ENCODE measurements at places on chromosomes 6 and 20.

DNA sequence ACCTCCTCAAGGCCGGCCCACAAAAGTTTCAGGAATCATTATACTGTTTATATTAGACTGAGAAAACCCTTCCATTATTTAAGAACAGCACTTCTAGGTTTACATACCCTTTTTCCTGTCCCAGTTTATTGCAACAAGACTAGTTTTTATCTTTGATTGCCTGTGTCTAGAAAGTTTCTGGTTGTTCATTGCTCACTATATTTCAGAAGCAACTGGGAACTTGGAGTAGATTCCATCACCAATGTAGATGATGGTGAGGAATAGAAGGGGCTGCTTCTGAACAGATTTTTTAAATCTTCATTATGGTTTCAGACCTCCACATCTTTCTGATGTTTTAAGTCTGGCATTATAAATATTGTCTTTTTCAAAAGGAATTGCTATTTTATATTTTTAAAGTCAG, 93.0 kb downstream of the BCAS1 start:
- DNase-seq, result no peak

GRCh38 chr20:50371878-50372769, 138.1 kb upstream of the PTPN1 start:
- DNase-seq, result no peak

DNA sequence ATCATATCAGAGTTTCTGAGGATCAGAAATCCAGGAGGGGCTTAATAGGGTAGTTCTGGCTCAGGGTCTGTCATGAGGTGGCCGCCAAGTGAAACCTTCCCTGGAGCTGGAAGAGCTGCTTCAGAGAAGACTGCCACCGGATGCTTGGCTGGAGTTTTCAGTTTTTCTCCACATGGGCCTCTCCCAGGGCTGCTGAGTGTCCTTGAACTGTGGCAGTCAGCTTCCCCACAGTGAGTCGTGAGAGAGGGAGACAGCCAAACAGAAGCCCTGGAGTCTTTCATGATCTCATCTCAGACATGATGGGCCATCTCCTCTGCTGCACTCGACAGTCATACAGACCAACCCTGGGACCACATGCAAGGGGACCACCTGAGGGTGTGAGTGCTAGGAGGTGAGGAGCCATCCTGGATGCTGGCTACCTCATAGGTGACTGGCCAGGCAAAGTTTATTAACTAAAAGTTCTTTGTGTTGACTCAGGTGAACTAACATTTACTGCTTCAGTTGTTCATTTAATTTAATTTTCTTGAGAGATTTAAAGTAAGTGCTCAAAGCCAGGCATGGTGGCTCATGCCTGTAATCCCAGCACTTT, 71.5 kb downstream of the SHLD1 start:
- no peak for DNase-seq

DNA sequence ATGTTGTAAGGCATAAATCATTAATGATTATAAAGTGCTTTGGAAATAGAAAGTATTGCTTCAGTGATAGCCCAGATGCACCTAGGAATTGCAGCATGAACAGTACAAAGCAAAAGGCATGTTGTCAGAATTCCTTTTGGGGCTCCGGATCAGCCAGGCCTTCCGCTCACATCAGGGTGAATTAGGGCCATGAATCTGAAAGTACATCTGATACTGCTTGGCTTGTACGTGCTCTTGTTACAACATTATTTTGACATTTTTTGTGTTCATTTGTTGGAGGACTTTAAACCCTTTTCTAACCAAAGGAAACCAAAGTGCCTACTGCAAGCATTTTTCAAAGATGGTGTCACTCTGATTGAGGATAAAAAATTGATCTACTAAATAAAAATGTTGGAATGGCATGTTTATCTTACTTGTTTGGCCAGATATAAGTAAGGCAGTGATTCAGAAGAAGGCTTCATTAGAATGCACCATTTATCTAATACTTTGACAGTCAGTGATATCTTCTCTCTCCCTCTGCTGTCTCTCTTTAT, 1005.6 kb upstream of the FLRT3 start:
- DNase-seq, result no peak

DNA sequence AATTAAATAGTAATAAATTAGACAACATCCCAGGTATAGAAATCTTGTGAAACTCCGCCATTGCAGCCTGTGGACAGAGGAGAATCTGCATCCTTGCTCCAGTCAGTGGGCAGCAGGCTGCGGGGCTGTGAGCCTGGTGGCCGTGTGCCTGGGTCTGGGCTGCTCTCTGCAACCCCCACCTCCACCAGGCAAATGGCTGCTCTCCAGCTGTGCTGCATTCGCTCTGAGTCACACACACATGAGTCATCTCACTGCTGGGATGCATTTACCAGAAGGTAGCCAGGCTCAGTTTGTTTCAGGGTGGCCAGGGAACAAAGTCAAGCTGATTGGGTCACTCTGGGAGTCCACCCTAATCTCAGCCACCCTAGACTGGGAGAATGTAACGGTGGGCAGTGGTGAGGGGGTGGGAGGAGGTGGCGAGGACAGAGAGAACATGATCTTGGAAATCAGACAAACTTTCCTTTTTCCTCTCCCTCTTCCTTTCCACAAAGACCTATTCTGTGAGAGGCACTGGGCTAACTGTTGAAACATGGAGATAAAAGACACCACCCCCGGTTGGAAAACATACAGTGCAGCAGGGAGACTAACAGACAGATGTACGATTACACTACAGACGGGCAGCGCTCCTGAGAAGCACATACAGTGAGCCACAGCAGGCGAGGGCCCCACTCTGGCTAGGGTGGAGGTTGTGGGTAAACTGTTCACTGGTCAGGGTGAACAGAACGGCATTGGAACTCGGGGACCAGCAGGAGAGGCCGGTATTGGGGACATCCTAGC, 59.2 kb downstream of the TRAM2 start:
- DNase-seq, result peak; percentile 77

DNA sequence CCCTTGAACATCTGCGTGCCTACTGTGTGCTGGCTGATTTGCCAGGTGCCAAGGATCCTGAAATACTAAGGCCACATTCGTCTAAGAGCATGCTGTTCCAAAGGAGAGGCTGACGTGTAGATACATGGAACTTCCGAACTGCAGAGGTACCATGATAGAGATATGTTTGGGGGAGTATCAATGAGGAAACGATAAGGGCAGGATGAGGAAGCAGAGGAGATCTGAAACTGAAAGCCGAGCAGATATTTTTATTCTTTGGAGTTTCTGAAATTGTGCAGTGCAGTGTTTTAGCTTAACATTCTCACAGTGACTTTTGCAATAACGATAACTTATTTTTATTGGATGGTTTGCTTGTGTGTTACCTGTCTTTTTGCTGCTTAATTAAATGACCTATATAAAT, 24.3 kb downstream of the BMP6 start:
- no peak for DNase-seq

- DNase-seq, result no peak
These were observed 97.8 kb upstream of the MRPS10 start for GRCh38 chr6:42315259-42315990.

- DNase-seq, result no peak
These were observed 418 bp upstream of the UCKL1 start for GRCh38 chr20:63956664-63957003.

DNA sequence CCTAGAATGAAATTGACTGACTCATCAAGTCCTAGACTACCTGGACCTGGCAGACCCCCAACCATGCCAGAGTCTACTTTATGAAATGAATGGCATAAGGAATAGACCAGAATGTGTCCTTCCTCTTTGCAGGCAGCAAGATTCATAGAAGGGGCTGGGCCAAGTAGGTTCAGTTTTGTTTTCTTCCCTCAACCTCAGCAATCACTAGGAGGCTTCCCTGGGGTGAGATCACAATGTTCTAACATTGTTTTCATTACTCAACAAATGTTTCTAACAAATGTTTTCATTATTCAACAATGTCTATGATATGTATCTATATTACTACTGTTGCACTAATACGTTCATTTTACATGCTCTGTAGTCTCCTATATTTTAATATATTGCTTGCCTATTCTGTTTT, 8.4 kb upstream of the FAM162B start:
- DNase-seq, result no peak

- no peak for DNase-seq
These were observed 83.7 kb upstream of the RALY start for GRCh38 chr20:33910056-33910455.

DNA sequence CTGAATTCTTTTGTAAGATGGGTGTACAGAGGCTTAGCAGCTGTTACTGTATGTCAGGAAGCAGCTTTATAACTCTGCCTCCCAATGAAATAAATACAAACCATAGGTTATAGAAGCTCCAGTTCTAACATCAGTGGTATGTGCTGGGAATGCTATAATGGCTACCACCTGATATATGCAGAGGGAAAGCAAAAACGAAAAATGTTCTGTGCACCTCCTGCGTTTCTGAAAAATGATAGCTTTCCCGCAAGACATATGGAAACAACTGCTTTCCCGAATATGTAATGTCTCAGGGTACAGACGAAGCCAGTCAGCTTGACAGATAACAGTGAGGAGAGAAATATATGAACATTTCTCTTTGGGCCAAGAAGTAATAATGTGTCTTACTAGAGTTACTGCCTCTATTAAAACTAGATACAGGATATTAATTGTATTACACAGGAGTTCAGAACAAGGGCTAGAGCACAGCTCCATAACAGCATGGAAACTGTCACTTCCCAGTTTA, 517.0 kb upstream of the NRSN1 start:
- DNase-seq, result no peak

- DNase-seq, result no peak
These were observed 88.8 kb upstream of the AHI1 start for GRCh38 chr6:135586388-135586787.

GRCh38 chr6:130929036-130929678, 102.0 kb downstream of the SMLR1 start:
- no peak for DNase-seq

DNA sequence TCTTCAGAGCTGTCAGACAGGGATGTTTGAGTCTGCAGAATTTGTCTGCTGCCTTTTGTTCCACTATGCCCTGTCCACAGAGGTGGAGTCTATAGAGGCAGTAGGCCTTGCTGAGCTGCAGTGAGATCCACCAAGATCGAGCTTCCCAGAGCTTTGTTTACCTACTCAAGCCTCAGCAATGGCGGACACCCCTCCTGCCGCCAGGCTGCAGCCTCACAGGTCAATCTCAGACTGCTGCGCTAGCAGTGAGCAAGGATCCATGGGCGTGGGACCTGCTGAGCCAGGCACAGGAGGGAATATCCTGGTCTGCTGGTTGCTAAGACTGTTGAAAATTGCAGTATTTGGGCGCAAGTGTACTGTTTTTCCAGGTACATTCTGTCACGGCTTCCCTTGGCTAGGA, 28.4 kb upstream of the RAB32 start:
- no peak for DNase-seq

GRCh38 chr20:37989601-37990295, 43.5 kb downstream of the TTI1 start:
- no peak for DNase-seq

GRCh38 chr20:63772781-63773518, 33.4 kb downstream of the SLC2A4RG start:
- DNase-seq, result no peak

- DNase-seq, result no peak
These were observed 52.3 kb downstream of the EZR start for GRCh38 chr6:158766621-158767455.

DNA sequence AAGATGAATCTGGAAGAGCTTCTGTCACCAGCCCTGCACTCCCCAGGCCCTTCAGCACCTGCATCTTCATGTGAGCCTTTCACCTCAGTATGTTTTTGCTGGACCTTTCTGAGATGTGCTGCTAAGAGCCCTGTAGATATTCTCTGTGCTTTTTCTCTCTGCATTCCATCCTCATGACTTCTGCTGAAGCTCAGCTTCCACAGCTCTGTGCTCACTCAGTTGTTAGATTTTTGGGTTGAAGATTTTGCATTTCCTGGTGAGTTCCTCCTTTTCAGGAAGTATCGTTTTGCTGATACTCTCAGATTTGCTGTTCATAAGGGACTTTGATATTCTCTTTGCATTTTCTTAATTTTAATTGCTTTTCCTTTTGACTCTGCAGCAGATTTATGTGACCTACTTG, 18.3 kb downstream of the KIAA1586 start:
- DNase-seq, result no peak

DNA sequence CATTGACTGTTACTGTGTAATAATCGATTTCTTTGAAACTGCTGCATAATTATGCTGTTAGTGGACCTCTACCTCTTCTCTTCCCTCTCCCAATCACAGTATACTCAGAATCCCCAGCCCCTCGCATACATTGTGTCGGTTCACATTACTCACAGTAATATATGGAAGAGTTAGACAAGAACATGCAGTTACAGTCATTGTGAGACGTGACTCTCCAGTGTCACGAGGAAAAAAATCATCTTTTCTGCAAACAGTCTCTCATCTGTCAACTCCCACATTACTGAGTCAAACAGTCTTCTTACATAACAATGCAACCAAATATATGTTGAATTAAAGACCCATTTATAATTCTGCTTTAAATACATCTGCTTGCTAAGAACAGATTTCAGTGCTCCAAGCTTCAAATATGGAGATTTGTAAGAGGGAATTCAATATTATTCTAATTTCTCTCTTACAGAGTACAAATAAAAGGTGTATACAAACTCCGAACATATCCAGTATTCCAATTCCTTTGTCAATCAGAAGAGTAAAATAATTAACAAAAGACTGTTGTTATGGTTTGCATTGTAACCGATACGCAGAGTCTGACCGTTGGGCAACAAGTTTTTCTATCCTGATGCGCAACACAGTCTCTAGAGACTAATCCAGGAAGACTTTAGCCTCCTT, 113.3 kb downstream of the TMEM242 start:
- no peak for DNase-seq

DNA sequence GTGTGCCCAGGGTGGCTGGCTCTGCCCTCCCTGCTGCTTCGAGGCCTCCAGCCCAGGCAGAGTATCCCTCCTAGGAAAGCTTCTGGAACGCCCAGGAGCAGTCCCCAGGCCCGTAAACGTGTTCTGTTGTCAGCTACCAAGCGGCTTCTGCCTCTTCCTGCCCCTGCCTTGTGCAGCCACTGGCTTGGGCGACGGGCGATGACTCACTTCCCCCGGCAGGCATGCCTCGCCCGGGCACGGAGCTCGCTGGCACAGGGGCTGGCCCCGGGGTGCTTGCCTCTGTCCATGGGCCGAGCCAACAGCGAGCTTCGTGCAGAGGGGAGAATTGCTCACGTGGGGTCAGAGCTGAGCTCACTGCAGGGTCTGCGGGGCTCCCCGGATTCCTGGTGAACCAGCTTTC, 86.7 kb upstream of the THBS2 start:
- DNase-seq, result peak; percentile 77

DNA sequence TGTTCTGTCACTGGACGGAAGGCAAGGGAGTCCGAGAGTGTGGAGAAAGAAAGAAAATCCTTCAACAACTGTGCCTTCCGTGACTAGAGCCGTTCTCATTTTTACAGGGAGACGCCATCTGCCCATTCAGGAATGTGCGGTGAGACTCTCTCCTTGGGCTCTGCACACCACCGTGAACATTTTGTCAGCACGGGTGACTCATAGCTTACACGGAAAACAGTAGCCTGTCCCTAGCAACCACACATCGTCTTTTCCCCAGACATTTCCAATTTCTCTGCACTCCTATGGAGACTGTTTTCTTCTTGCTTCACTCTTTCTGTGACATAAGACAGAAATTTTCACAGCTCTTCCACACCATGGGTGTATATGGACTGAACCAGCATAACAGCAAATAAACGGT, 55.1 kb downstream of the TBXT start:
- DNase-seq, result peak; percentile 34

GRCh38 chr20:19095762-19096161, 116.7 kb upstream of the SLC24A3 start:
- no peak for DNase-seq
